ENCODE measurements at places on chromosomes 13 and 19.

DNA sequence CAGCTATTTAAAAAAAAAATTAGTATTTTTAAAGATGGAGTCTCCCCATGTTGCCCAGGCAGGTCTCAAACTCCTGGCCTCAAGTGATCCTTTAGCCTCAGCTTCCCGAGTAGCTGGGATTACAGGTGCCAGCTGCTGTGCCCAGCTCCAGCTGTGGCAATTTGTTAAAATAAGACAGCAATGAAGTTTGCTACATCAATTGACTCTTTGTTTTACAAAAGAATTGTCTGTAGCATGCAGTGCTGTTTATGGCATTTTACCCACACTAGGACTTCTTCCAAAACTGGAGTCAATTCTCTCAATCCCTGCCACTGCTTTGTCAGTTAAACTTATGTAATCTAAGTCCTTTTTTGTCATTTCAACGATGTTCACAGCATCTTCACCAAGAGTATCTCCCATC lies 49.3 kb downstream of the NDFIP2 start:
- DNase-seq, result no peak

DNA sequence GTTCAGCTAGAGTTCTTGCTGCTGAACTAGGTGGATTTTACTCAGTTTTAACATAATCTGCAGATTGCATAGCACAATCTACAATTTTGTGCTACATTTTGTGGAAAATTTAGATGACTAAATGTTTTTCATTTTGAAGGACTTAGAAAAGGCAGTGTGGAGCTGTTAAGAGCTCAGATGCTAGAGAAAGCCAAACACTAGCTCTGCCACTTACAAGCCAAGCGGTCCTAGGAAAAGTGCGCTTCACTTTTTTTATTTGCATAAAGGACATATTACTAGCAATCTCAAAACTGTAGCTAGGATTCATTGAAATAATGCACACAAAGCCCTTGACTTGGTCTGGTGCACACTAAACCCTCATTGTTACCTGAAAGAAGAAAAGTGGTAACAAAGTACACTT lies 8.1 kb upstream of the CSNK1A1L start:
- DNase-seq, result no peak

- DNase-seq, result no peak
These were observed 752.1 kb upstream of the PCDH20 start for GRCh38 chr13:62167650-62168172.

GRCh38 chr13:26411206-26411605 lies 146.3 kb upstream of the WASF3 start:
- DNase-seq, result no peak

DNA sequence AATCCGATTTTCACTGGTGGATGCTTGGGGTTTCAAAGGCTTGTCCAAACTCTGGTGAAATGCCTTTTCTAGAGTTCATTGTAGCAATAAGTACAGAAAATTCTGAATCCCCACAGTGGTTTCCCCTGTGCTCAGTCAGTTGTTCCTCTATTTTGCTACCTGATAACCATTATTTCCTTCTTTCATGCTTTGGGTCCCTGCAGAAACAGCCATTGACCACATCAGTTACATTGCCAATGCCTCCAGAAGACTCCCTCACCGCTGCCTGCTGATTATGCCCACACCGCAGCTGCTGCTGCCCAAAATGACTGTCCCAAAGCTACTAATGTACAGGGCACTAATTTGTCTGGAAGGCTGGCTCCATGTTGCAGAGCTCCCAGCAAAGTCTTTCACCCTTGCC lies 517.3 kb downstream of the KLF12 start:
- no peak for DNase-seq

- peak; percentile 34 for DNase-seq
These were observed 6.9 kb downstream of the PKN1 start for GRCh38 chr19:14440049-14440448.

- no peak for DNase-seq
These were observed 13.1 kb upstream of the SLC1A6 start for GRCh38 chr19:14992780-14993179.

GRCh38 chr19:28914173-28914572 lies 298.8 kb downstream of the UQCRFS1 start:
- no peak for DNase-seq

GRCh38 chr13:95099541-95099940 lies 201.7 kb downstream of the ABCC4 start:
- DNase-seq, result no peak

DNA sequence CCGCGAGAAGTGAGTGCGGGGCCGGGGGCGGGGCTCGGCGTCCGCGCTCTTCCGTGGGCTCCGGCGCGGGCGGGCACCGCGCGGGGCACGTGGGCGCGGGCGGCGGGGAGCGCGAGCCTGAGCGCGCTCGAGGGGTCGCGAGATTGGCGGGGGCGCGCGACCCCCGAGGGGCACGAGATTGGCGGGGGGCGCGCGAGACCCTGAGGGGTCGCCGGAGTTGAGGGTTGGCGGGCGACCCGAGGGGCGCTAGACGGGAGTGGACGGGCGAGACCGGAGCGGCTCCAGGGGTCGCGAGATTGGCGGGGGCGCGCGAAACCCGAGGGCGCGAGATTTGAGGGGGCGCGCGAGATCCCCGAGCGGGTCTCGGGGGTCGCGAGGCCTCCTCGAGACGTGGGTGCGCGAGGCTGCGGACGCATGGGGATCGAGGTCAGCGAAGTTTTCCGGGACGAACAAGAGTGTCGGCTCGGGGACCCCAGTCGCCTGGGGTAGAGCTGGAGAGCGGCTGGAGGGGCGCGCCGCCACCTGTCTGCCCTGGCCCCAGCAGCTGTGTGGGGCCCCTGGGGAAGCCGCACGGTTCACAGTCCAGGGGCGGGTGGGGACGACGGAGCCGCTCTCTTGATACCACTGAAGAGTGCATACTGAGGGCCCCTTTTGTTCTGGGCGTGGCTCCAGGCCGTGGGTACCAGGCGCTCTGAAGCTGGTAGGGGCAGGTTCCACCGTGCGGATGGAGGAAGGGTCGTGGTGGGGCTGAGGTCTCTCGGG lies 682 bp downstream of the SSBP4 start:
- peak; percentile 48 for DNase-seq

DNA sequence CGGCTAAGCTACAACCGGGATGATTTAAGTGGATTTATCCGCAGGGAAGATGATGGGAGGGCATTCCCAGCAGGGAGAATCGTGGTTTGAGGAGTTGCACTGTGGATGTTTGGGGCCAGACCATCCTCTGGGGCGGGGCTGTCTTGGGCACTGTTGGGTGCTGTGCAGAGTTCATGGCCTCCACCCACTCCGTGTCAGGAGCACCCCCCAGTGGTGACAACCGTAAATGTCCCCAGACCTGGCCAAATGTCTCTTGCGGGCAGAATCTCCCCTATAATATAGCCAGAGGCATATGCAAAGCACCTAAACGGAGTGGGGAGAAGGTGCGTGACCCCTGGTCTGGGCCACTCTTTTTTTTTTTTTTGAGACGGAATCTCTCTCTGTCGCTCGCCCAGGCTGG lies 40.2 kb downstream of the SMIM24 start:
- no peak for DNase-seq

DNA sequence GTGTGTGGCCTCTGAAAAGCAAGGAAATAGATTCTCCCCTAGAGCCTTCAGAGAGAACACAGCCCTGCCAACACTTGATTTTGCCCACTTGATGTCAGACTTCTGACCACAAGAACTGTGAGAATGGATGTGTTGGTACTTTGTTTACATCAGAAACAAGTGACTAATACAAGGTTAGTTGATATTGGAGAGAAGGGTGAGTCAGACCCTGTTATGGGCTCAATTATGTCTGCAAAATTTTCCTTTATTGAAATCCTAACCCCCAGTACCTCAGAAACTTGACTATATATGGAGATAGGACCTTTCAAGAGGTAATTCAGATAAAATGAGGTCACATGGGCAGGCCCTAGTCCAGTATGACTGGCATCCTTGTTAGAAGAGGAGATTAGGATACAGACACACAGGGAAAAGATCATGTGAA lies 226.7 kb downstream of the RFC3 start:
- no peak for DNase-seq

- no peak for DNase-seq
These were observed at the start of gene ERFL for GRCh38 chr19:41928221-41928683. TSS of gene ERFL (minus strand) at chr19:41928449. CDS start at chr19:41912919, 15,530 bp downstream.

DNA sequence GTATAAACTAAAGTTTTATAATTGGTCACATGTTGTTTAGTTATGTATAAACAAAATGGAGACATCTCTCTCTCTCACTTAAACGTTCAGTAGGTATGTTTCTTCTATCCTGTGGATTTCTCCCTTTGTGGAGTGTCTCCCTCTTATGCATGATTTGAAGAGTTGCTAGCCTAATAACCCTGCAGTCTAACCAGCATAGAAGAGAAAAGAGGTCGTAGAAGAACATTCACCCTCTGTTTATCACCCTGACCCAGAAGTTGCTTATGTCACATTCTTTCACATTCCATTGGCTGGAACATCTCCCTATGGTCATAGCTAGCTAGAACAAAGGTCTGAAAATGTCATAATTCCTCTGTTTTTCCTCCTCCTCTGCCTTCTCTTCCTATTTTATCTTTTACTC lies 176.8 kb upstream of the PCDH20 start:
- DNase-seq, result no peak

- peak; percentile 23 for DNase-seq
These were observed 28.1 kb upstream of the POMP start for GRCh38 chr13:28630869-28631268.

DNA sequence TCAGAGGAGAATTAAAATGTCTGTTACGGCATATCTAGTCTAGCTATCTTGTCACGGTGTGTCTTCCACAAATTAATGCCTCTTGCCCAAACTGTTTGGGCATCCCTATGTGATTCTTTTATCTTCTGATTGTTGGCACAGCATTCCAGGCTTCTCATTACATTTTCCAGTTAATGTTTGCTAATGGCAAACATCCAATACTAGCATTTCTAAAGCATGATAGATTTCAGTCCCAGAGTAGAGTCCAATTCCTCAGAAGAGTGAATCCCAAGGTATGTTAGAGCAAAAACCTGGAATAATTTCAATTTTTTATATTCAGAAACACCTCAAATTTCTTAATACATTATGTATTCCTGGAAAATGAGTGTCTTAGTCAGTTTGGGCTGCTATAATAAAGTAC lies 684.5 kb upstream of the SLITRK1 start:
- no peak for DNase-seq
